Natural killer cell treated with Interleukin-12 subunit alpha and Interleukin-12 subunit beta and Interleukin-15 and Interleukin-18, amount 100 ng/mL, for 72 hours (primary cell): ENCODE measurements at places on chromosomes 2 and 18. TPM values are rescaled to one million over a fixed set of nuclear protein-coding genes. Genes with fewer than 3 reads are reported as not detected.

DNA sequence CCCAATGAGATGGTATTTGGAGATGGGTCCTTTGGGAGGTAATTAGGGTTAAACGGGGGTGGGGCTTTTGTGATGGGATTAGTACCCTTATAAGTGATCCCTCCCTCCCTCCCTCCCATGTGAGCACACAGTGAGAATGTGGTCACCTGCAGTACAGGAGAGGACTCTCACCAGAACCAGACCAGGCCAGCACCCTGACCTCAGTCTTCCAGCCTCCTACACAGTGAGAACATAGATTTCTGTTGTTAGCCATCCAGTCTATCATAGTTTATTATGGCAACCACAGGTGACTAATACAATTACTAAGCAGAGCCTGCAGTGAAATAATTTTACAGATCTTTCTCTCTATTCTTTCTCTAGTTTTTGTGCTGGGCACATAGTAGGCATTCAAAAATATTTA is 137.7 kb upstream of the PKDCC start:
- H3K27me3 ChIP-seq = peaks cover 52% of the 10 kb centered on the region
- H3K27ac ChIP-seq = no peak overlapping the region
- no peak for DNase-seq
- no peak overlapping the region for H3K4me3 ChIP-seq
- peaks cover 6% of the 10 kb centered on the region for H3K36me3 ChIP-seq
- peaks cover 11% of the 10 kb centered on the region for H3K4me1 ChIP-seq

DNA sequence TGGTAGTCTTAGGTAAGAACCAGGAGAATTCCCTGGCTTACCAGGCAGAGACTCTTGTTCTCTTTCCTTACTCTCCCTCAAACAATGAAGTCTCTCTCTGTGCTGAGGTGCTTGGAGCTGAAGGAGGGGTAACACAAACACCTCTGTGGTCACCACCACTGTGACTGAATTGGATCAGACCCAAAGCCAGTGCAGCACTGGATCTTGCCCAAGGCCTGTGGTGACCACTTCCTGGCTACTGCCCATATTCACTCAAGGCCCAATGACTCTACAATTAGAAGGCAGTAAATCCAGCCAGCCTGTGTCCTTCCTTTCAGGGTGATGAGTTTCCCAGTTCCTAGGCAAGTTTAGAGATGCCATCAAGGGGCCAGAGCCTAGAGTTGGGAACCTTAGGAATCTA is 706.8 kb downstream of the SLC4A3 start:
- H3K4me1 ChIP-seq = no peaks in the 10 kb centered on the region
- no peaks in the 10 kb centered on the region for H3K36me3 ChIP-seq
- DNase-seq = no peak
- H3K27me3 ChIP-seq = no peaks in the 10 kb centered on the region

GRCh38 chr2:241931084-241931975 is 61.8 kb downstream of the RTP5 start:
- H3K27me3 ChIP-seq = no peaks in the 10 kb centered on the region
- H3K36me3 ChIP-seq = no peaks in the 10 kb centered on the region
- DNase-seq = no peak

DNA sequence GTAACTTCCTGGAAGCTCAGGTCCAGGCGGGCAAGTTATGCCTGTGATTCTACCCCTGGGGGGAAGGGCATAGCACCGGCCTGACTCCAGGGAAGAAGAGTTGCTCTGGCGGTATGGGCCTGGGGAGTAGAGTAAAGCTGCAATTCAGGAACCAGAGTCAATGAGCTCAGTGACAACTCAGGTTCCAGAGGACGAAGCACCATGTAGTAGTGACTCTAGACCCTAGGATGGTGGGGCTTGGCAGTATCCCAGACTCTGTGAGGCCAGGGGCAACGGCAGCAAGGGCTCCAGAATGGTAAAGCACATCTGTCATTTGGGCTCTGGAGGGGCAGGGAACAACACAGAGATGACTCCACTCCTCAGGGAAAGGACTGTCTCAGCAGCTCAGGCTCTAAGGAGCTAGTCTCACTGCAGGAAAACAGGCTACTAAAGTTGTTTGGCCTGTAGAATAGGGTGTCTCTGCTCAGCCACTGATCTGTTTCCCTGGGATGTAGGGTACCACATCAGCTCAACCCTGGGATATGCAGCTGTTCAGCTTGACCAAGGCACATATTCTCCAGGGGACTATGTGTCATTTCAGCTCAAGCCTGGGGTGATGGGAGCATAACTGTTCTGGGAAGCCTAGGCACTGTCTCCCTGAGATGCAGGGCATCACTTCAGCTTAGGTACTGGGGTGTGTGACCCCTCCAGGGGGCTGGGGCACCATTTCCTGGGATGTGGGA is 36.2 kb upstream of the RHOB start:
- peaks cover 15% of the 10 kb centered on the region for H3K27me3 ChIP-seq
- DNase-seq = no peak
- H3K27ac ChIP-seq = no peak overlapping the region
- H3K4me1 ChIP-seq = peaks cover 7% of the 10 kb centered on the region
- peaks cover 18% of the 10 kb centered on the region for H3K36me3 ChIP-seq

DNA sequence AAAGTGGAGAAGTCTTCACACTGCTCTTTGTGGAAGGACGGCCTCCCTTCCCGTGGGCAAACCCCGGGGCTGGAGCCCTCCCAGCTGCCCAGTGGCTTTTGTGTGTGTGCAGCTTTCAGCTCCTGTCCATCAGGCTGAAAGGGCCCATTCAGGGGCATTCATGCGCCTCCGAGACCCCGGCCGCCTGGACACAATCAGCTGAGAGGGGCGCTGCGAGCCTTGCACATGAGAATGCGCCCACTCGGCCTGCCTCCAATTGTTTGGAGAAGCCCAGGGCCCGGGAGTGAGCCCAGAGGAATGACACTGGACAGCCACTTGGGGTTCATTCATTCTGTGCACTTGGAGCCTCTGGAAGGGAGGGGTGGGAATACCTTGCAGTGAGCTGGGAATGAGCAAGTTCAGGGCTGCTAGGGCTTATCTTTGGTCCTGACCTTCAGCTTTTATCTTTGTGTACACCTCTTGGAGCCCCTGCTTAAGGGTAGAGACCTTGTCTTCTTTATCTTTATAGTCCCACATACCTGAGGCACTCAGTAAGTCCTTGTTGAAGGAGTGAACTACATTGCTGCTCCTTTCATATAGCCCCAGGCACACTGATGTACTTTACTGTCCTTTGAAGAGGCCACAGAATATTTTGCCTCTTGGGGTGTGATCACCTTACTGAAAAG is 56.5 kb downstream of the TCF7L1 start:
- no peak for DNase-seq
- peaks cover 5% of the 10 kb centered on the region for H3K27me3 ChIP-seq
- H3K36me3 ChIP-seq = no peaks in the 10 kb centered on the region
- no peak overlapping the region for H3K4me3 ChIP-seq
- H3K4me1 ChIP-seq = peaks cover 10% of the 10 kb centered on the region

GRCh38 chr2:172223601-172224054 is 120.9 kb upstream of the DLX2 start:
- DNase-seq = no peak
- no peaks in the 10 kb centered on the region for H3K36me3 ChIP-seq
- H3K4me1 ChIP-seq = no peaks in the 10 kb centered on the region
- H3K27ac ChIP-seq = no peak overlapping the region

DNA sequence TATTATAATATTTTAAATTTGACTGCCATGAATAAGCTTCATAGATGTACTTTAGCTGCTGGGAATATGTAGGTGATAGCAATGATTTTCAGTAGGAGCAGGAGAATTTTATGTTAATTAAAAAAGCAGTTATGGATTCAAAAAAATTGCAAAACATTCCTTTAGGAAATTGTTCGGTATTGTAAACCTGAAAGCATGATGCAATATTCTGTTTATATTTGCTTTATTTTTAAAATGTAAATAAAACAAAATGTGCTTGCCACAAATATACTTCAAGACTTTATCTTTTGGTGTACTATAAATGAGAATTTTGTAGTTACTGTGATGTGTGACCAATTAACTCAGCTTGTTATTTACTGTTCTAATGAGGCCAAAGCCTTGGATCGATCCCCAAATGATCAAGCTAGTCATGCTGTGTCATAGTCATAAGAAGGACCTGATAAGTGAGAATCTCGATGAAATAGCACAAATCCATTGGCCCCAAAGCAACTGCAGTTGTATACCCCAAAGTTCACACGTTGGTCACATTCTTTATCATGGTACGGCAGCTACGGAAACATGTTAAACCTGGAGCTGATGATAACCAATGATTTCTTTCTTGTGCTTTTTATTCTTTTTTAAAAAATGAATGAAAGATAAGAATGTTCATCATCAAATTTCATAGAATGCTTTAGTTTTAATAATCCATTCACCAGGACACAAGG is 23.6 kb upstream of the ATIC start:
- H3K36me3 ChIP-seq = no peaks in the 10 kb centered on the region
- no peak for DNase-seq
- H3K27ac ChIP-seq = no peak overlapping the region
- H3K4me1 ChIP-seq = no peaks in the 10 kb centered on the region
- H3K27me3 ChIP-seq = peaks cover 8% of the 10 kb centered on the region

The C2orf78 gene
- total RNA-seq = not detected

The RNF152 gene
- total RNA-seq = 0.95 TPM

The GDF7 gene
- total RNA-seq = 0.02 TPM

The GATA6 gene
- not detected for total RNA-seq
